A549 treated with CpdA at 1 μM for 4 hours (cell line): ENCODE measurements at places on chromosomes 2 and 18. TPM values are rescaled to one million over a fixed set of nuclear protein-coding genes. Genes with fewer than 3 reads are reported as not detected.

The ABCB11 gene
- total RNA-seq, result 0.02 TPM in 1 of 5 replicates, not detected in the others

The LONRF2 gene
- total RNA-seq, result 3.0 to 4.1 TPM (median 3.8 TPM) in 5 replicates

The UGT1A4 gene
- 0.07 TPM in 1 of 5 replicates, not detected in the others for total RNA-seq

The INHBB gene
- total RNA-seq, result 11.5 to 19.8 TPM (median 13.6 TPM) in 5 replicates

The SERPINE2 gene
- 210 to 248 TPM (median 215 TPM) in 5 replicates for total RNA-seq

The NABP1 gene
- total RNA-seq, result 11.4 to 14.2 TPM (median 12.4 TPM) in 5 replicates

The RTKN gene
- total RNA-seq, result 19.2 to 26.3 TPM (median 21.2 TPM) in 5 replicates

The LYG1 gene
- 1.3 to 2.0 TPM (median 1.6 TPM) in 5 replicates for total RNA-seq

The ST8SIA5 gene
- total RNA-seq, result 0.03 TPM in 1 of 5 replicates, not detected in the others

The SAG gene
- not detected in 5 replicates for total RNA-seq

The SCN3A gene
- 0.02 to 0.04 TPM (median 0.02 TPM) in 3 of 5 replicates, not detected in the others for total RNA-seq

The GRB14 gene
- total RNA-seq, result 4.3 to 6.9 TPM (median 5.8 TPM) in 5 replicates

The GPR39 gene
- total RNA-seq, result 9.8 to 11.8 TPM (median 11.6 TPM) in 5 replicates

The TPRKB gene
- total RNA-seq, result 66.9 to 107 TPM (median 81.6 TPM) in 5 replicates

The GALNT13 gene
- 7.7 to 11.9 TPM (median 10.2 TPM) in 5 replicates for total RNA-seq

The PLGLB1 gene
- total RNA-seq, result 0.53 to 1.1 TPM (median 0.84 TPM) in 5 replicates

The KCNF1 gene
- total RNA-seq, result 20.5 to 42.7 TPM (median 34.4 TPM) in 5 replicates

The PROM2 gene
- total RNA-seq, result 0.15 TPM in 1 of 5 replicates, not detected in the others

The C1GALT1C1L gene
- total RNA-seq, result 1.2 to 2.3 TPM (median 1.7 TPM) in 5 replicates

The MYO1B gene
- 69.5 to 91.3 TPM (median 72.4 TPM) in 5 replicates for total RNA-seq

The USP40 gene
- 22.7 to 26.3 TPM (median 24.0 TPM) in 5 replicates for total RNA-seq

The MLPH gene
- 218 to 289 TPM (median 278 TPM) in 5 replicates for total RNA-seq

The DSEL gene
- 0.28 to 0.44 TPM (median 0.37 TPM) in 5 replicates for total RNA-seq

The DSC3 gene
- 1.3 to 2.1 TPM (median 1.8 TPM) in 5 replicates for total RNA-seq

The IL36A gene
- total RNA-seq, result not detected in 5 replicates

The CRYGD gene
- not detected in 5 replicates for total RNA-seq

The ADAM23 gene
- 8.0 to 10.7 TPM (median 10.3 TPM) in 5 replicates for total RNA-seq

The SERPINB13 gene
- not detected in 5 replicates for total RNA-seq

The IHH gene
- total RNA-seq, result 0.09 to 0.21 TPM (median 0.13 TPM) in 4 of 5 replicates, not detected in the other

The CYP27A1 gene
- total RNA-seq, result 0.13 to 0.18 TPM (median 0.14 TPM) in 4 of 5 replicates, not detected in the other

The NEURL3 gene
- 1.3 to 2.9 TPM (median 1.7 TPM) in 5 replicates for total RNA-seq

The COLEC12 gene
- total RNA-seq, result 0.03 to 0.07 TPM (median 0.06 TPM) in 3 of 5 replicates, not detected in the others

The PPM1B gene
- 25.0 to 35.4 TPM (median 31.0 TPM) in 5 replicates for total RNA-seq
